ENCODE measurements at places on chromosomes 3 and 15.

- no peak for DNase-seq
Measured at GRCh38 chr15:40844696-40845030, 815 bp downstream of the SPINT1 start.

DNA sequence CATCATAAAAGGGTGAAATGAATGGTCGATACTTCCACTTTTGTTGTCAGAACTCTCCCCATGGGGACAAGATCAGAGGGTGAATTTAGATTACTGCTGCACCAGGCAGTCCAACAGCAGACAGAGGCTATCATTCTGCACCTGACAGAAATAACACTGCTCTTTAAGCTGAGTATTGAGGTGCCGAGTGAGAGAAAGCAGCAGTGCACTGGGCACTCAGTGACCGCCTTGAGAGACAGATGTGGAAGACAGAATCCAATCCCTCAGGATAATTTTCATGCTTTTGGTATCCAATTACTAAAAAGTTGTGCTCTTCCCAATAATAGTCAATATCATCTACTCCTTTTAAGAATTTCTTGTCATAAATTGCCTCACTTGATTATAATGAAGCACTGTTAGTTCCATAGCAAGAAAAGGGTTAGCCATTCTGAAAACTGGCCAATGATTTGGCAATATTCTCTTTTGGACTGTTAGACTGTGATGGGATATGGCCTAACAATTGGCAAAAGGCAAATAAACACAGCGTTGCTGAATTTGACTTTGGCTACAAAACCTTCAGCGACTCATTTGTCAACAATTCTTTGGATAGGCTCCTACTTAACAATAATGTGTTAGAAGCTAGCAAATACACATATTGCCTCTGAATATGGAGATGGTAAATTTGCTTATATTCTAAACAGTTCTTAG, 5.5 kb downstream of the FGF7 start:
- no peak for DNase-seq

DNA sequence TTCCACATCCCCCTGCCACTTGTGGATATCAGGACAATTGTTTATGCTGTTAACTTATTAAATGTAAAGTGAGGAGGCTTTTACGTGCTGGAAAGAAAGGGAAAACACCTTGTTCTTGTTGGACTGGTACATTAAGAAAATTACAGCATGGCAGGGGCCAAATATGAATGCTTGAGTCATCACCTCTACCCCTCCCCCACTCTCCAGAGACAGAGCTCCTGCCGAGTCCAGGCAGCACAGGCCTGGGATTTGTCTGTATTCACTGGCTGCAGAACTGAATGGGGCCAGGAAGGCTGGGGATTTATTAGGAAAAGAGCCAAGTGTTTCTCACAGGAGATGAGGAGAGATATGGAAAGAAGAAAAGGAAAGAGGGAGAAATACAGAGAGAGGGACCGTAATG, 308.9 kb downstream of the EPHB1 start:
- no peak for DNase-seq

GRCh38 chr3:25468866-25469319, 40.8 kb downstream of the RARB start:
- peak; percentile 84 for DNase-seq

- no peak for DNase-seq
Measured at GRCh38 chr3:183182732-183183610, 20.4 kb upstream of the LAMP3 start.

GRCh38 chr15:83200162-83200561, 7.5 kb downstream of the HDGFL3 start:
- DNase-seq = no peak

DNA sequence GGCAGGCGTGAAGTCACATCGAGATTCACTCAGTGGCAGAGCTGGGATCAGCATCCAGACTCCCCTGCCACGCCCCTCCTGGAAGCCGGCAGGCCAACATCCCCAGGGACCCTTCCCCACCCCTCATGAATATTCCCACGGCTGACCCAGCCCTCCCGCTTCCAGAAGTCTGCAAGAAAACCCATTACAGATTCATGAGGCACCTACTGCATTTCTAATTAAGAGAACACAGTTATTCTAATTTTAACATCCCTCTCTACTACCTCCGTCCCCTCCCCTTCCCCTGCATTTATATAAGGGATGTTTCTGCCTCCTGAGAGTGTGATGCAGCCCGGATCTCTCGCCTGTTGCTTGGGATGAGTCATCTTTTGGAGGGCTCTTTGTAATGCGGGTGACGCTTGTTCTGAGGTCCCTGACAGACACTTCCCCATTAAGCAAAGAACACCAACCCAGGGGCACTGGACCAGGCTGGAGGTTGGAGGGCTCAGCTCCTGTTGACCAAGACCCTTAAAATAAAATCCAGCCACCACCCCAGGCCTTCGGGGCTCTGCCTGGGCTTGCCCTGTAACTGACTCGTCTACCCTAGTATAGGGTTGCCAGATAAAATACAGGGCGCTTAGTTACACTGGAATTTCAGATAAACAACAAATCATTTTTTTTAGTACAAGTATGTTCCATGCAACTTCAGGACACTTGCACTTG, 118.7 kb downstream of the NUP210 start:
- DNase-seq = no peak

DNA sequence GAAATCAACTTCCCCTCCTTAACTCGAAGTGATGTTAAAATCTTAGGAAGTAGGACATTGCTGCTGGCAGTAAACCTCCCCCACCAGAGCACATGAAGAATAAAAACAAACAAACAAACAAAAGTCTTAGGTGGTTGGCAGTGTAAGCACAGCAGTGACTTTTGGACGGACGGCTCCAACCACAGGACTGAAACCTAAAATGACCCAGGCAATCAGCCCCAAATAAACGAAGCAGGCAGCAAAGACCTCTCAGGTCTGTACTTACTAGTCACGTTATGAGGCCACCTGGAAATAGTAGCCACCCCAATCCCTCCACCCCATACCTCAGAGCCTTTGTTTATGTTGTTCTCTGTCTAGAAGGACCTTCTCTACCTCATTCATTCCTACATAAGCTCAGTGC, 33.5 kb upstream of the HES1 start:
- no peak for DNase-seq

DNA sequence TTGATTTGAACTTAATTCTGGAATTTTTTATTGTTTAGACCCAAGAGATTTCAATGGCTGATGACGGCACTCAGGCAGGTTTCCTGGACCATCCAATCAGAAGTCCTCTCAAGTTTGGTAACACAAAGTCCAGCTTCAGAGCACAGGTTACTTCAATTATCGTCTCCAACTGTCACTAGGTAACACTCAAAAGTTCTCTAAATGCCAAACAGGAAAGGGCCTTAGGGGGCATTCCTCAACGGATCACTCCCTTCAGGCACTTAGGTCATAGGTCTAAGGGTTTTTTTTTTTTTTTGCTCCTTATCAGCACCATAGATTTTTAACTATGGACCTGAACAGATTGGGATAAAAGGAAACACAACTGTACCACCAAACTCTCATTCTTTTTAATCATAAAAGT, 85.8 kb downstream of the MEIS2 start:
- DNase-seq = no peak

DNA sequence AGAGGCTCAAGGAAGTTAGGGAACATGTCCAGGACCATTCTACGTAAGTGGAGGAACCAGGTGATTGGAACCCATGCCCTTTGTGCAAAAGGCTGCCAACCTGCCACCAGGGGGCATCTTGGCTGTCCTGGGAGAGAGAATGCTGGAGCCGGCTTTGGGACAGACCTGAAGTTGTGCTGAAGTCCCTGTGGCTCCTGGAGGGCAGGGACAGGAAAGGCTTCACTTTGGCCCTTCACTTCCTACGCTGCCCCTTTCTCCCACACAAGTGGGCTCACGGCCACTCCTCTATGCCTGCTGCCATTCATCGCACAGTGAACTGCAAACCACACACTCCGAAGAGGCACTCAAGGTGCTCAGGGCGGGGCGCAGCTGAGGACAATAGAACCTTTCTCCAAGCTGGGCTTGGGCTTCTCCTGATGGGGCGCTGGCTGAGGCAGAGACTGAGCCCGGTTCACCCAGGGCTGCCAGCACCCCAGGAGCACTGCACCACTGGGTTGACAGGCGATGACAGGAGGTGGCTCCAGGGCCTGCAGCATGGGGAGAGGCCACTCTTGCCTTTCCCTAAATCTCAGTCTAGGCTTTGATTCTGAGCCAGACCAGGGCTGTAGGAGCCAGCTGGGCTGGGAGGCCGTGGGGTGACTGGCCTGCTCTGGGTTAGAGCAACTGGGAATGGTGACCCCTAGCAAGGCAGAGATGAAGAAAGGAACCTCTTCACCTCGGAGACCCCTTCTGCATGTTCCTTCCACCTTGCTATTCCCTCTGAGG, 8.4 kb downstream of the SHF start:
- no peak for DNase-seq

- DNase-seq = no peak
Measured at GRCh38 chr3:87766721-87767120, 292.1 kb downstream of the CGGBP1 start.

- DNase-seq = no peak
Measured at GRCh38 chr15:80289528-80290495, 37.8 kb upstream of the CTXND1 start.

DNA sequence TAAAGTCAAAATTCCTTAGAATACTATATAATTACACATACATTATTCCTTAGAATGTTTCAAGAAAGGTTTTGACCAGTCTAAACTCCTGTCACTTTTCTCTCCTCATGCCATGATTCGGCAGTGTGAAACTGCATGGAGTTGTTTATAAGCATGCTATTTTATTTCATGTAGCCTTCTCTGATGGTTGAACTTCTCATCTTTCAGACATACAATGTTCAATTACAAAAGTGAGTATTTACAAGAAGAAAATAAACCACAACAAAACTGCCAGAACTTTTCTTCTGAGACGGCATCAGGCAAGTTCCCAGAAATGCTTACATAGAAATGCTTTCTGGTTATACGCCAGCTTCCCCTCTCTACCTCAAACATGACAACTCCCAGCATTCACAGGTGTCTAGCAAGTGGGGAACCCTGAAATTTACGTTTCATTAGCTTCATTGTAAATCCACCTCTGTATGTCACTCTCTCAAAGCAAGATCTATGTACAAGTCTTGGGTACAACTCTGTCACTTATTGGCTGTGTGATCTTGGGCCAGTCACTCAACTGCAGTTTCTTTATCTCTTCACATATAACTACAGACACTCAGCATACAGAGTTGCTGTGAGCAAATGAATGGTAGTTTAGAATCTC, 42.7 kb downstream of the HDGFL3 start:
- no peak for DNase-seq

- no peak for DNase-seq
Measured at GRCh38 chr3:101484805-101485620, 28.0 kb downstream of the SENP7 start.

GRCh38 chr3:183506674-183507320, 48.7 kb downstream of the KLHL6 start:
- no peak for DNase-seq

DNA sequence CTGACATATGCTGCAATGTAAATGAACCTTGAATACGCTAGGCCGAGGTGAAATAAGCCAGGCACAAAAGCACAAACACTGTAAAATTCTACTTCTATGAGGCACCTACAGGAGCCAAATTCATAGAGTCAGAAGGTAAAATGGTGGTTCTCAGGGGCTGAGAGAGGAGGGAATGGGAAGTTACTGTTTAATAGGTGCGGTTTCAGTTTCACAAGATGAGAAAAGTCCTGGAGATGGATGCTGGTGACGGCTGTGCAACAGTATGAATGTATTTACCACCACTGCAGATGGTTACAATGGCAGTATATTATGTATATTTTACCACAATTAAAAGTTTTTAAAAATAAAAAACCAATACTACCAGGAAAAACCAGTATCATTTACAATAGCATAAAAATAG, 4.0 kb downstream of the TNK2 start:
- DNase-seq = no peak

DNA sequence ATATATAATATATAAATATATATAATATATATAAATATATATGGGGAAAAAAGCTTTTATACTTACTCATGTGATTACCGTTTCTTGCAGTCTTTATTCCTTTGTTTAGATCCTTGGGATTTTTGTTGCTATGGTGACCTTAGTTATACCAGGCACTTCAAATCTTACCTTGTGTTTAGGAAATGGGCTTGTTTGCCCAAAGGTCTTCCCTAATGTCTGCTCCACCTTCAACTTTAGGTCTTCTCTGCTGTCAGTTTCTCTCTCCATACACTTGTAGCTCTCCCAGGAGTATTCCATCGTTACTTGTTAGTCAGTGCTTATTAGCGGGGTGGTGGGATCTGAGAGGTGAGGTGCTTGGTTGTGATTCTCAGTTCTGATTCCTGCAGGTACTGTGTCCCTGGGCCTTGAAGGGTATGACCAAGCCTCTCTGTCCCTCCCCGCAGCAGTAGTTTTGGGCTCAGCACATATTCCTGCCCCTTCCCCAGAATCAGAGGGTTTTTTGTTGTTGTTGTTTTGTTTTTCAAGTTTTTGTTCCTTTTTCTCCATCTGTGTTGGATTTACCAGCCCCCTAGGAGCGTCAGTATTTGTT, 9.6 kb upstream of the LAMP3 start:
- no peak for DNase-seq

- DNase-seq = no peak
Measured at GRCh38 chr3:15405448-15406050, 21.8 kb downstream of the METTL6 start.

DNA sequence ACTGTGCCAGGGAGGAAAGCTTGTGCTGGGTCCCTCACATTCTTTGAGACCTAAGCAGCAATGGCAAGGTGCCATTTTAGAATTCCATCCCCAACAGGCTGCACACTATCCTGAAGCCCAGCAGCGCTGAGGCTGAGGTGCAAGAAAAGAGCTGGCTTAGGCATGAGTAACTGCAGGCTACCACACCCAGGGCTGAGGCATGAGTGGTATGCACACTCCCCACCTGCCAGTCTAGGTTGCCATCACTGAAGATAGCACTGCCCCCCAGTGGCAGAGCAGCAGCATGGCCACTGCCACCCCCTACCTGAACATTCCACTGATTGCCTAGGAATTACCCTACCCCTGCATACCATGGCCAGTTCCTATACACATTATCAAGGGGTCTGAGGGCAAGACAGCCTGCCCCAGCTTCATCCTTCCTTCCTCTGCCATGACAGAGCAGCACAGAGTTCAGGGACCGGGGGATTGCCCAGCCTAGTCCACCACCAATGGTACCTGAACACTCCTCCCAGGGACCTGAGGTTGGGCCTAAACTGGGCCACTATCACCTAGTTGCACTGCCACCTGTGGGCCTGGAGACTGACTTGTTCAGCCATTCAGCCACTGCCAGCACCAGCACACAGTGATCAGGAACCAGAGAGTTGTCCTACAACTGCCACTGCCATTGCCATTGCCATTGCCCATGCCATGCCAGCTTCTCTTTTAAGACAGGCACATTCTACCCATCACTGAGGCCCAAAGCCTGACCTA, 129.8 kb downstream of the SATB1 start:
- no peak for DNase-seq

Measured in suprapubic skin (tissue), 4 donors.